ENCODE measurements at places on chromosomes 7 and 10. TPM values are rescaled to one million over a fixed set of nuclear protein-coding genes. Genes with fewer than 3 reads are reported as not detected.

Gene CADPS2
- total RNA-seq = 70.1 TPM

Gene CYCS
- 19.2 TPM for total RNA-seq

Gene GALNT17
- 0.79 TPM for total RNA-seq

Gene CFTR
- under 0.01 TPM for total RNA-seq

Gene THSD7A
- total RNA-seq = under 0.01 TPM

Gene PDE6C
- total RNA-seq = not detected

Gene PTN
- 0.33 TPM for total RNA-seq

Gene CALHM2
- 23.7 TPM for total RNA-seq

Gene HOXA7
- total RNA-seq = not detected

Gene CHAT
- 2.0 TPM for total RNA-seq

Gene P4HA1
- total RNA-seq = 157 TPM

Gene ADRA2A
- 0.79 TPM for total RNA-seq

Gene EN2
- total RNA-seq = not detected

Gene RSPH10B2
- not detected for total RNA-seq

Gene PRSS58
- total RNA-seq = not detected

Gene TMEM184A
- 2.4 TPM for total RNA-seq

Gene GPR37
- 2.0 TPM for total RNA-seq

Gene SAMD9
- 9.8 TPM for total RNA-seq

Gene ZNF680
- 11.4 TPM for total RNA-seq

Gene SEMA4G
- total RNA-seq = 0.79 TPM

Gene OR6V1
- not detected for total RNA-seq

Gene SNCG
- 1.3 TPM for total RNA-seq

Gene GNG11
- under 0.01 TPM for total RNA-seq

Gene ITIH5
- 4.2 TPM for total RNA-seq

Gene CCDC146
- total RNA-seq = 0.43 TPM

Gene GRM3
- not detected for total RNA-seq

Gene DPY19L1
- 43.6 TPM for total RNA-seq

Gene HSPA14
- 11.3 TPM for total RNA-seq

Gene ALDH18A1
- total RNA-seq = 116 TPM

Gene CH25H
- not detected for total RNA-seq

Gene LHFPL3
- total RNA-seq = not detected

Gene NPTX2
- 0.22 TPM for total RNA-seq

Gene MOGAT3
- total RNA-seq = not detected
